Nephron progenitor cell (in vitro differentiated cells): ENCODE measurements at places on chromosomes 2 and 18.

GRCh38 chr2:71001981-71002570 lies 7.4 kb upstream of the TEX261 start:
- DNase-seq: peak; percentile 50

GRCh38 chr2:54047658-54048057 lies 67.8 kb upstream of the ACYP2 start:
- DNase-seq: no peak

- DNase-seq: no peak
Observed at GRCh38 chr2:48169141-48169592, 262.9 kb upstream of the FBXO11 start.

DNA sequence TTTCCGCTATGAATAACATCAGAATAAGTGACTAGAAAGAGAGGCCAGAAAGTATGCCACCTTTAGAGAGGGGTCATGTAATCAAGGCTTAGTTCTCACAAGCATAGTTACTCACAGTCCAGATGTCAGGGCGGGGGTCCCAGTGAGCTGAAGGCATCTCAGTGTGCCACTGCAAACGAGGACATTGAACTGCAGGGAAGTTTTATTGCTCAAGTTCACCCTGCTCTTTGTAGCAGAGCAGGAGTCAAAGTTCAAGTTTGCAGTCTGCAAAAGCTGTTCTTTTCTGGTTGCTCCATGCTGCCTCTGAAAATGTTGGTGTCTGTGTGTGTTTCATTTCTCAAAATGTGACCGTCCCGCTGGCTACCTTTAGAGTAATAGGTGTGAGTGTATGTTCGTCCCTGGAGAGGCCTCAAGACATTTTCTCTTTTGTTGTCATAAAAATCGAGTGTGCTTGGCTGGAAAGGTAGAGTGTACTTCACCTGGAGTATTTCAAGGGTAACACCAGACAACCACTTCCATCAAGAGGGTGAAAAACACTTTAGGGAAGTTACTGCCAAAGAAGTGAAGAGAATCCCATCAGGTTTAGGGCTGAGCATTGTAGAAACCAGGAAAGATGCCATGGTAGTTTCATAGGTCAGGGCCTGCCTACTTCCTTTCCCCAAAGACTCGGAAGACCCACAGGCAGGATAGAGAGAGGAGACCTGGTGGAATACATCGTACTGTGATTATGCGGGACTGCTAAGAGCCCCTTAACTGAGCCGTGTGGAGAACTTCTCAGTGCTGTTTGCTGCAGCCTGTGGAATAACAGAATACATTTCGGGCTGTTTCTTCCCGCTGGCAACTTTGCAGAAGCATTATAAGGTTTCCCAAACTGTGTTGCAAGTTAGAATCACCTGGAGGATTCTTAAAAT lies 89.9 kb downstream of the LYPD6 start:
- peak; percentile 16 for DNase-seq

GRCh38 chr2:202636213-202636513 lies 1.4 kb downstream of the FAM117B start:
- no peak for DNase-seq

DNA sequence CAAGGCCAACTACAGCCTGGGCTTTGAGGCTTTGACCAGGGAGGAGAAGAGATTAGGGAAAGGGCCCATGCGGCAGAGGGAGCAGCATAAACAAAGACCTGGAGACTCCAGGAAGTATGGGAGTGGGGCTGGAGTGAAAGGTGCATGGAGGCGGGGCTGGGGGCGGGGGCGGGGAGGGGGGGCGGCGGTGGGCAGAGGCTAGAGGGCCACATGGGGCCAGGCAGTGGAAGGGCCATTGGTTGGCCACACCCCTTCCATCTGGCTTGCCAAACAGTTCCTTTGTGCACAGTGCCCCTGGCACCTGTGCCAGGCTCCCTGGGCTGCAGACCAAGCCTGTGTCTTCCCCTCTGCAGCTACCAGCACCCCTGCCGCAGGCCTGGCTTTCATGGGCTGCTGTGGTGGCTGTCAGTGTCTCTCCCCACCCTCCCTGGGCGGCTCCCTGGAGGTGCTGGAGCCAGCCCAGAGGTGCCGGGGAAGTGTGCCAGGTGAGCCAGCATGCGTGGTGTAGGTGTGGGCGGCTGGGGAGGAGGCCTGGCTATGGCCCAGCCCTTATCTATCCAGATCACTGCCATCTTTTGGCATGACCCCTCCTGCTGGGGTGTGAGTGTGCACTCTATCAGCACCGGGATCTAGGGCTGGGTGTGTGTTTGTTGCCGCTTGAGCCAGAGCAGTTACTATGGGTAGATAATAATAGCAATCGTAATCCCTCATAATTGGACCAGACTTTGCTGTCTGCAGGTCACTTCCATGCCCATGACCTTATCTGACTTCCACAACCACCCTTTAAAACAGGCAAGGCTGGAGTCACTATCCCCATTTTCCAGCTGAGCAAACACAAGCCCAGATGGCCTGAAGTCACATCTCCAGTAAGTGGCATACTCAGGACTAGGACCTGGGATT lies 30.5 kb downstream of the DNMT3A start:
- no peak for DNase-seq

- no peak for DNase-seq
Observed at GRCh38 chr2:29270701-29271121, 155.5 kb downstream of the CLIP4 start.

DNA sequence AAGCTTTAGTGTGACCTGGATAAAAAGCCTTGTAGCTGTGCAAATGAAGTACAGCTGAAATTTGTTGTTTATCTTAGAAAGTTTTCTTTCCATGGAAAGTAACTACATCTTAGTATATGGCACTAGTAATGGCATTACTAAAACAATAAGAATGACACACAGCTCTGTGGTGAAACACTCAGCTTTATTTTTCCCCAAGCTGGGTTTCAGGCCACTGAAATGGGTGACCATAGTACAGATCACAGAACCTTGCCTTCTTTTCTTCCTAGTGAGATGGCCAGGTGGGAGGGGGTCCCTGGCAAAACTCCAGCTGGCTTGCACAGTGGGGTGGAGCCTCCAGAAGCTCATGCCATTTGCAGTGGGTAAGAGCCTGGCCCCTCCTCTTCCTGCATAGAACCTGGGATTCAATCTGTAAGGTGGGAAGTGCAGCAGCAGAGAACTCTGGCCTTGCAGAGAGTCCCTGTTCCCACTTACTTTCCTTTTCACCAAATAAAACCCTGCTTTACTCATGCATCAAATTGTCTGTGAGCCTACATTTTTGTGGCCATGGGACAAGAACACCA lies 17.6 kb upstream of the GRP start:
- no peak for DNase-seq

- no peak for DNase-seq
Observed at GRCh38 chr2:155266583-155266982, 568.1 kb downstream of the KCNJ3 start.

GRCh38 chr2:120647487-120647886 lies 88.2 kb upstream of the GLI2 start:
- DNase-seq: no peak

- no peak for DNase-seq
Observed at GRCh38 chr18:58051765-58052460, 7.9 kb downstream of the NEDD4L start.

GRCh38 chr2:100870652-100871531 lies 51.0 kb downstream of the NPAS2 start:
- no peak for DNase-seq

DNA sequence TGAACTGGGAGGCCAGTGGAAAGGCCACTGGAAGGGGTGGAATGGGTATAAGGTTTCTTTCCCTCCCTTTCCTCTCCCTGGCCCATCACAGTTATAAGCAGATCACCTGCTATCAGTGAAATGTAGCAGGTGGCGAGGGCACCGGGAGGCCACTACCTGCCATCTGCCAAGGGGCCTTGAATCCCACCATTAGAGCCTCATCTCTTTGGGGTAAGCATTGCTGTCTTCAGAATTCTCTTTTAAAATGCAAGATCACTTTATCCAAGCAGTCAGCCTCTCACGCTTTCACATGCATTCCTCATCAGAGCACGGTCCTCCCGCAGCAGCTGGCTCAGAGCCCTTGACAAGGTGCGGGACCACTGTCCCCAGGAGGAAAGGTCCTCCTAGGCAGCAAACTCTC lies 268.5 kb downstream of the CELF4 start:
- no peak for DNase-seq

- DNase-seq: no peak
Observed at GRCh38 chr2:23508066-23508390, 123.0 kb downstream of the KLHL29 start.

DNA sequence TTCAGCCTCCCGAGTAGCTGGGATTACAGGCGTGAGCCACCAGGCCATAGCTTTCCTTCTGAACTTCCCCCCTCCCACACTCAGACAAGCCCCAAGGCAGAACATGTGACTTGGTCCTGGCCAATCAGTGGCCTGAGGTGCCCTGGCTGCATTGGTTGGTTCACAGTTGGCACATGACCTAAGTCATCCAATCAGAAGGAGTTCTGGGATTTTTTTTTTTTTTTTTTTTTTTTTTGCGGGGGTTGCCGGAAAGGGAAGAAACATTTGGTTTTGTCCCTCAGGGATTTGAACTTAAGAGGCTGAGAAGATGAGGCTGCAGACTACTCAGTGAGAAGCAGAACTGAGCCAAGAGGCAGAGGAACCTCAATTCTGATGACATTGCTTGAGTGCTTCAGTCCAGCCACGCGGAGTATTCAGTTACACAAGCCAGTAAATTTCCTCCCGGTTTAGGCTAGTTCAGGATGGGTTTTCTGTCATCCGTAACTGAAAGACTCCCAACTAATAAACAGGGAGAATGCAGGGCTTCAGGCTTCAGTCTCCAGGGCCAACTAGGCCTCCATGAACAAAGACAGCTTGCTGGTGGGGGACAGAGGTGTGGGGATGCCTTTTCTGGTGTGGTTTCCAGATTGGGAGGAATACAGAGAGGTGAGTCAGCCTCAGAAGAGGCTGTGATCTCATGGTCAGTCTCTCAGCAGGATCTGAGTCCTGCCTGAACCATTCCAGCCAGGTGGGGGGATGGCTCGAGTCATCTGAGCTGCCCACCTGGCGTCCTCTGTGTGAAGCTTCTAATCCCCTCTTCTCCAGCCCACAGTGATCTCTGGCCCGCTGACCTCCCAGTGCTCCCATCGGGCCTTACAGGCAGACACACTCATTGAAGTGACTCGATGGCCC lies 9.2 kb downstream of the PTMA start:
- peak; percentile 34 for DNase-seq

- no peak for DNase-seq
Observed at GRCh38 chr18:33755931-33756560, 178.0 kb downstream of the ASXL3 start.

DNA sequence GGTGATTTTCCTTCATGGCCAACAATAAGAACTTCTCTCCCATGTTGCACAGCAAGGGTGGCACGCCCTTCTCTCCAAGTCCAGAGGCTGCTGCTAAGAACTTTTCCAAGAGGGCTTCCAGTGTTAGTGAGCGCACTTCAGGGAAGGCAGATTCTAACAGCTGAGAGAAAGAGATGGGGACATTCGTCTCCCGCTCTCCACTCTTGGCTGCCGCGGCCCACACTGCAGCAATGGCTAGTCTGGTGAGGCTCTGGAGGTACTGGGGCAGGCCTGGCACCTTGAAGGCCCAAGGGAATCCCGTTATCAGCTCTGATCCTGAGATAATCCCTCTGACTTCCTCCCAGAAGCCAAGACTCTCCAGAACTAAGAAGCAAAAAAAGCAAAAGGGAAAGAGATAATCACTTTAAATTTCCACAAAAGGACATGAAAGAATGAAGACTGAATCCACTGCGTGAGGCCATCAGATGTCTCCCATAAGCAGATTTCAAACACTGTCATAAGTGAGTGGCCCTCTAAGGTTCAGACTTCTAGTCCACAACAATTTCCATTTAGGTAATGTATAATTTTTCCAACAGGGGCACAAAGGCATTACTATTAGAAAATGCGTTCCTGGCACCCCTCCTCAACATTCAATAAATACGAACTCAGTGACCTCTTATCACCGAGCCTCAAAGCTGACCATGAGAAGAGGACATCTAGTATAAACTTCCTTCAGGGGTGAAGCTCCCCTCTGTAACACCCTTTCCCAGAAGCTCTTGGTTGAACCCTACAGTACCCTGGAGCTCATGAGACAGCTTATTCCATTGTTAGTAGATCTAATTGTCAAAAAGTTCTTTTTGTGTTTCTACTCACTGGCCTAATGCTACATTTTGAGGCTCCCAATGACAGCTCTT lies 66.7 kb upstream of the ZFP36L2 start:
- DNase-seq: no peak

- no peak for DNase-seq
Observed at GRCh38 chr18:13797157-13797611, 26.8 kb upstream of the MC5R start.

- no peak for DNase-seq
Observed at GRCh38 chr2:241863536-241863954, 4.9 kb upstream of the PDCD1 start.

- DNase-seq: peak; percentile 81
Observed at GRCh38 chr2:10721396-10722251, at the start of gene ATP6V1C2. Gene ATP6V1C2 (plus strand): TSS chr2:10721630. CDS start chr2:10722850, 1,220 bp downstream.

- DNase-seq: no peak
Observed at GRCh38 chr2:27587025-27587424, 4.2 kb downstream of the ZNF512 start.

GRCh38 chr2:6008726-6009125 lies 316.5 kb downstream of the SOX11 start:
- no peak for DNase-seq

GRCh38 chr2:7430869-7431641 lies 513.8 kb downstream of the RNF144A start:
- DNase-seq: peak; percentile 55

- no peak for DNase-seq
Observed at GRCh38 chr2:231665245-231666170, 42.8 kb upstream of the PTMA start.

DNA sequence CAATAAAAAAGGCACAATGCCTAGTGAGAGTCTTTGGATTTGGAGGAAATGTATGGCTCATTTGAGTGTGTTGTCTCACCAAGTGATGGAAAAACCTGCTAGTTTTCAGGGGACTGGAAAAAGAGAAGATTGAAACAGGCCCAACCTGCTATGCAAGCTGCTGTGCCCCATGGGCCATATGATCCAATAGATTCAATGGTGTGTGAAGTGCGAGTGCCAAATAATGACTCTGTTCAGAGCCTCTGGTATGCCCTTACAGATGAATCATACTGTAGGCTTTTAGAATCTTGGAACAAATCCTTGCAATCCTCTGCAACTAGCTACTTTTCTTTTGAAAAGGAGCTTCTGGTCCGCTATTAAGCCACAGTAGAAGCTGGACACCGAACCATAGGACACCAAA lies 529.8 kb upstream of the CNTNAP5 start:
- no peak for DNase-seq

DNA sequence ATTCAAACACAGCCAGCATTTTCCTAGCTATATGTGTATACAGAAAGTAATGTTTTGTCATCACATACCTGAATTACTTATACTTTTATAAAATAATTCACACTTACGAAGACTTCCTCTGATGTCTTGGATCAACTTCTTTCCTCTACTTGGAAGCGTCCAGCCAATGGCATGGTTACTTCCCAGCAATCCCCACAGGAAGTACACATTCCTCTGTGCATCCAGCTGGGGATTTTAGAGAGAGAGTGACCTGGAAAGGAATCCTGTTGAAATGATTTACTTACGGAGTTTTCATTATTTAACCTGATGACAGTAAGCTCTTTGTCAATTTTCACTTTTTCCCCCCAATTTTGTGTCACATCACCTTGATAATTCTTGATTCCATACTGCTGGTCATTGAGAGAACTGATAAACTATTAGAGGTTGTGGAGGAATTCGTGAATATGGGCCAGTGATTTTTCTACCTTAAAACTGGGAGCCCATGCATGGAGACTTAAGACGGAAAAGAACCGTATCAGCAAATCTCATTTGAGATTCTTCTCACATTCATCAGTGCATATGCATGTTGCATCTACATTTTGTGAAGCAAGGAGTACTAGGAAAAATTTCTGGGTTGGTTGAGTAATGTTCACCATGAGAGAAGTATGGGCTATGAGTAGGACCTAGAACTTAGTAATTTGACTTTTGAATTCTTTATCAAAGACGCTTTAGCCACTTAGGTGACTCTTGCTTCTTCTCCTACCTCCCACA lies 9.0 kb upstream of the IL18R1 start:
- no peak for DNase-seq
